Cortex of kidney (tissue), 1 donor: ENCODE measurements at places on chromosomes 11 and 22.

DNA sequence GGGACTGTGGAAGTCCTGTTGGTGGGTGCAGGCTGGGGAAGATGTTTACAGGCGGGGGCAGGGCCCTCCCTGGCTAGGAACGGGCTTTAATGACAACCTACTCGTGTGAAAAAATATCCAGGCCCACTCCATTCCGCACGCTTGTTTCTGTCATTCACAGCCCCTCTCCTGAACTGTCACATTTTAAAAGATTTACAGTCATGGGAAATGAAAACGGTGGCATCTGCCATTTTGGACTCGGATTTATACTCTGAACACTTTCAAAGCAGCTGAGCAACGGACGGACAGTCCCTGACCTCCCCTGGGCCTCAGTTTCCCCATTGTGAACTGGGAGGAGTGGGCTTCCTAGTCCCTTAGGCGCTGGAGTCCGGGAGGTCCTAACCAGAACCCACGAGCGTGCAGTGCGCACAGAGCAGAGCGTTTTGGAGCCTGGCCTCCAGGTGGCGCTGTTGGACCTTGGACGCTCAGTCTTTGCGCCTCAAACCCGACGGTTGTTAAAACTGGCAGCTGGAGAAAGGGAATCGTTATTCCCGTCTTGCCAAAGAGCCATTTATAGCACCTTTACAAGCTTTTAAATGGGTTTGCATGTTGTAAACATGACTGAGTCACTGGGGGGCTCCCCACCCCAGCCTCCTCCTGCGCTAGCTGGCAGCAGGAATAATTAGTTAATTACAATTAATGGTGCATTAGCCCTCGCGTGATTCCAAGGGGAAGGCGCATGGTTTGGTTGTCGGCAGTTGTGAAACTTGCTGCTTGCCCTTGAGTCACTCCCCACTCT lies 75.3 kb downstream of the FBLN1 start:
- DNase-seq = no peak

DNA sequence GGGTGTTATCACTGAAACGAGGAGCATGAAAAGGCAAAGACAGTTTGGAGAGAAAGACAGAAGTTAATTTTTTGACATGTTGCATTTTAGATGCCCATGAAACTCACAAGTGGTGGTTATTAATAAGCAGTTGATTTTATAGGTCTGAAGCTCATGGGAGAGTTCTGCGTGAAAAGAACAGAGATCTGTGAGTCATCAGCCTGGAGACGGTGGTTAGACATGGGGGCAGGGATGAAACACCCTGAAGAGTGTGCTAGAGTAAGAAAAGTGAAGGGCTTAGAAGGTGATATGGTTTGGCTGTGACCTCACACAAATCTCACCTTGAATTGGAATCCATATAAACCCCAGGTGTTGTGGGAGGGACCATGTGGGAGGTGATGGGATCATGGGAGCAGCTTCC lies 289.1 kb upstream of the ISX start:
- no peak for DNase-seq

GRCh38 chr22:44305888-44306287 lies 6.9 kb downstream of the SHISAL1 start:
- no peak for DNase-seq

- no peak for DNase-seq
Measured at GRCh38 chr11:60939301-60939700, 12.7 kb downstream of the SLC15A3 start.

- no peak for DNase-seq
Measured at GRCh38 chr22:17443405-17444203, 74.3 kb downstream of the CECR2 start.

DNA sequence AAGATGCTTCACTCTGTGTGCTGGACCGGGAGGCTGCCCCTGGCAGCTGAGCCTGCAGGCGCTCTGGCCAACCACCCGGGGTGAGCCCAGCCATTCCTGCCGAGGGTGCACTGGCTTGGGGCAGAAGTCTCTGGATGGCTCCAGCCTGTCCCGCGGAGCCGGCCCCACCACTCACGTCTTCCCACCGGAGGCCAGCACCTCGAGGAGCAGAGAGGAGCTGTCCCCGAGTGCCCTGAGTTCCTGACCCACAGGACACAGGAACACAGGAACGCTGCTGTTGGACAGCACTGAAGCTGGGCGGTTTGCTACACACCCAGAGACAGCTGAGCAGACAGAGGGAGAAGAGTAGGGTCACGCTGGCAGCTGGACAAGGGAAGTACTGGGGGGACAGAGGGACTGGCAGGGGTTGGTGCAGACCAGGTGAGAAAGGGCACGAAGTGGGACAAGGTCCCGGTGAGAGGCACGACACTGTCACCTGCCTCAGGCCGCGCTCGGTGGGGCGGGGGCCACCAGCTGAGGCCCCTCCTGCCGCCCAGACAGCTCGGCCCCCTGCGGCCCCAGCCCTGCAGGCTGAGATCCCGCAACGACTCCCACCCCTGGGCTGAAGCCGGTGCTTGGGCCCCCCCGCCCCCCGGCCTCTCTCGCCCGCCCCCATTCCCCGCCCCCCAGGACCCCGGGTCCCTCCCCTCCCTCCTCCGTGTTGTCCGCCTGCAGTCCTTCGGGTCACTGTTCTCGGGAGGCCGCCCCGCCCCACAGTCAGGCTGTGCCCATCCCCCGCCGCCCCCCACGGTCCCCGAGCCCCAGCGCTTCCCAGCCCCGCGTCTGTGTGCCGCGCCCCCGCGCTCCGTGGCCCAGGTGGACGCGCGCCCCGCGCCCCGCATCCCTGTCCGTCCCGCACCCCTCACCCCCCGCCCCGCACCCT lies 624 bp upstream of the B4GALNT4 start:
- DNase-seq = no peak

GRCh38 chr11:134613646-134614045 lies 201.6 kb upstream of the B3GAT1 start:
- DNase-seq = no peak
